Temporal lobe (tissue), 4 donors: ENCODE measurements at places on chromosomes 5 and 9. TPM values are rescaled to one million over a fixed set of nuclear protein-coding genes. Genes with fewer than 3 reads are reported as not detected.

PFN3 gene
- 0.74 TPM for total RNA-seq

PCAT7 gene
- not detected for total RNA-seq

CHSY3 gene
- total RNA-seq: 14.8 TPM

DIPK1B gene
- total RNA-seq: 18.2 TPM

GADD45G gene
- 5.9 TPM for total RNA-seq

VAV2 gene
- total RNA-seq: 39.1 TPM

PDLIM4 gene
- 6.9 TPM for total RNA-seq

GPR151 gene
- 0.25 TPM for total RNA-seq

EIF4E1B gene
- not detected for total RNA-seq

PRR16 gene
- total RNA-seq: 1.2 TPM

CD274 gene
- total RNA-seq: 0.49 TPM

FBXL7 gene
- total RNA-seq: 3.9 TPM

PCDHA1 gene
- total RNA-seq: 6.6 TPM

NUTM2G gene
- not detected for total RNA-seq

RETREG1 gene
- 56.5 TPM for total RNA-seq

CCL21 gene
- not detected for total RNA-seq

NMRK1 gene
- 9.1 TPM for total RNA-seq

INSL6 gene
- not detected for total RNA-seq

GIN1 gene
- 11.1 TPM for total RNA-seq

ZFP2 gene
- 10.1 TPM for total RNA-seq

HTR4 gene
- total RNA-seq: 0.49 TPM

RNF224 gene
- under 0.01 TPM for total RNA-seq

PTPN3 gene
- 4.4 TPM for total RNA-seq

FIBCD1 gene
- 0.74 TPM for total RNA-seq

GZMA gene
- not detected for total RNA-seq

CCDC192 gene
- 0.25 TPM for total RNA-seq

DNAH5 gene
- 3.7 TPM for total RNA-seq

AJM1 gene
- 2.5 TPM for total RNA-seq

TMEFF1 gene
- total RNA-seq: 38.4 TPM

DMRT3 gene
- not detected for total RNA-seq

WDR38 gene
- total RNA-seq: 0.25 TPM

NDST1 gene
- 28.0 TPM for total RNA-seq

TLX3 gene
- total RNA-seq: not detected

NMUR2 gene
- total RNA-seq: not detected

KCNN2 gene
- total RNA-seq: 15.0 TPM

IQGAP2 gene
- 20.7 TPM for total RNA-seq

PCDHGA3 gene
- 6.6 TPM for total RNA-seq

ARRDC3 gene
- 164 TPM for total RNA-seq

HAVCR1 gene
- total RNA-seq: 0.25 TPM

PCDHB5 gene
- 7.6 TPM for total RNA-seq

GHR gene
- 1.7 TPM for total RNA-seq
